ENCODE measurements at places on chromosomes 3 and 15.

DNA sequence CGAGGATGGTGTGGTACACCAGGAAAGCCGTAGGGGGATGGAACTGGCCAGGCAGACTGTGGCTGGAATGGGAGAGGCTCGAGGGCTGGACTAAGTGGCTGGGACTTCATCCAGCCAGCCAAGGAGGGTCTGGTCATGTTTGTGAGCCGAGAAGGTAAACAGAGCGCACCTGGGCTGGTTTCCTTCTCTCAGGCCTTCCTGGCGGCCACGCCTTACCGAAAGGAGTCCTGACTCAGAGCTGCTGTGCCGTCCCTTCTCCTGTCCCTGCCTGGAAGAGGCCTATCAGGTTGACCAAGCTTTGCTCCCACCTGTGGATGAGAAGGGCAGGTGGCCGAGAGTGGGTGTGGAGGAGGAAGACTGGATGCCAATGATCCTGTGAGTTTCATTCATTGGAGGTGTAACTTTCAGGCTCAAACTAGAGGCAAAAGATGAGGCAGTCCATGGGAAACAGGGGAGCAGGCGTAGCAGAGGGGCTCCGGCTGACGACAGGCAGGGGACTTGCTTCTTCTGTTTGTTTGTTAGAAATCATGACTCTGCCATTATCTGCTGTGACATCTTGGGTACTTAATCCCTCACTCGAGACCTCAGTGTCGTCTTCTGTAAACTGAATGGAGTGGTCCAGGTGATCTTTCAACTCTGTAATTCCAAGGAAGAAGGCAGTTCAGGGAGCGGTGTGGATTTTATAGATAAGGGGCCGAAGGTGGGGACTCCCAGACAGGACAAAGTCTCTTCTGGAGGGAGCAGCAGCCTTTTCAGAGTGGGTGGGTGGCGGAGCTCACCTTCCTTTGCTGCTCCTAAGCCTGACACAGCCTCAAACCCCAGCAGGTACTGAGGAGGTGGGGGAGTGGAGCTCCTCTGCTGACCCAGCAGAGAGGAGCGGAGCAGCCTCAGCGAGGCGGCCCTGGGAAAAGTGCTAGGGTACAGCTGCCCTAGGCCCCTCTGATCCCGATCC lies 71.8 kb upstream of the GATM start:
- DNase-seq, result no peak

GRCh38 chr3:72533591-72534473 lies 314.4 kb downstream of the SHQ1 start:
- DNase-seq, result no peak

GRCh38 chr3:144409319-144409718 lies 437.7 kb downstream of the DIPK2A start:
- DNase-seq, result no peak

DNA sequence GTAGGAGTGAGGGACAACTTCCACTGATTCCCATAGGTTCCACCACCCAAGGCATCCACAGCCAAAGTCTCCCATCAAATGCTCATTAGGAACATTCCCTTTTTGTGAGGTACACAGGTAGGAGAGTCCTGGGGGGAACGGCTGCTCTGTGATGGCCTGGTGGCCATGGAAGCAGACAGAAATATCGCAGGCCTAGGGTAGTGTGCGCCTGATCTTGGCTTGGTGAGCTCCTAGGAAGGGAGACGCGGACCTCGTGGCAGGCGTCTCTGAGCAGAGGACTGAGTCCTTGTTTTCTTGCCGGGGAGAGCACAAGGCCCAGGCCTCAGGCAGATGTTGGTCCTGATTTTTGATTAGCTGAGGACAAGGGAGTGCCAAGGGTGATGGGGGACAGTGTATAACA lies 99.5 kb downstream of the SNRPN start:
- no peak for DNase-seq

GRCh38 chr3:61724183-61724582 lies 162.8 kb downstream of the PTPRG start:
- no peak for DNase-seq

DNA sequence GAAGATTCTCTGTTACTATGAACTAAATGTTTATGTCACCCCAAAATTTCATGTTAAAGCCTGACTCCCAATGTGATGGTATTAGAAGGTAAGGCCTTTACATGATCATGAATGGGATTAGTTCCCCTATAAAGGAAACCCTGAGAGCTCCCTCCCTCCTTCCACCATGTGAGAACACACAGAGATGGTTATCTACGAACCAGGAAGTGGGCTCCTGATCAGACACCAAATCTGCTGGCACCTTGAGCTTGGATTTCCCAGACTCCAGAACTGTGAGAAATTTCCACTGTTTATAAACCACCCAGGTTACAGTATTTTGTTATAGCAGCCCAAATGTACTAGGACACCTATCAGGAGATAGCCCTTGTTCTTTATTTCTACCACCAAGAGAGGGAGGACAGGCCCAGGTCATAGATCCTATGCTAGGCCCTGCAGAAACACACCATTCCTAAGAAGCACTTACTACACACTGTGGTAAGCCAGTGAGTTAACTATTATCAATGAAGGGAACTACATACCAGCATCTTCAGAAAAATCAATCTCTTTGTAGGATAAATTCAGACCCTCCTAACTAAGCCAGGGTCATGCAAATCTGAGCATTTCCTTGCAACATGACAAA lies 59.0 kb downstream of the PRKAR2A start:
- DNase-seq, result no peak

DNA sequence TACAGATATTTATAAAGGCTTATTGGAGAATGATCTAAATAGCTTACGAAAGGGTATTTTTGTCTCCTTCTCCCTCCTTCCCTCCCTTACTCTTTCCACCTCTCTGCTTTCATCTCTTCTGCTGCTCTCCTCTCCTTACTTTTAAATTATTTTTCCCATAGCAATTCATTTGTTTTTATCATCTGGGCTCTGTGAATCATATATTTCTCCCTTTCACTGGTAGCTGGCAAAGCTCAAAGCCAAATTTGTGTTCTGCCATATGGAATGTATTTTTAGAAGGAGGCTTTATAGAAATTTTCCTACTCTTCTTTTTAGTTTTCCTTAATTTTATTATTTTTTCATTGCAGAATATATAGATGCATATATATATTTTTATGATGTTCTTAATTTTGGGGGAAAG lies 385.8 kb downstream of the C3orf38 start:
- DNase-seq, result no peak

GRCh38 chr3:133570937-133571320 lies 2.6 kb upstream of the CDV3 start:
- no peak for DNase-seq

Data from NCI-H1436 treated with DMSO at 0.1 percent for 48 hours (cell line).